ENCODE measurements at places on chromosomes 1 and 21. TPM values are rescaled to one million over a fixed set of nuclear protein-coding genes. Genes with fewer than 3 reads are reported as not detected.

SLC16A4 gene
- 16.4 TPM for total RNA-seq

PTPRU gene
- total RNA-seq, result 25.5 TPM

AK5 gene
- 17.6 TPM for total RNA-seq

TAS1R1 gene
- total RNA-seq, result not detected

SLAMF7 gene
- total RNA-seq, result not detected

CADM3 gene
- total RNA-seq, result 186 TPM

TMEM200B gene
- 12.5 TPM for total RNA-seq

DEPDC1 gene
- total RNA-seq, result 0.81 TPM

ASTN1 gene
- 0.15 TPM for total RNA-seq

GJB4 gene
- not detected for total RNA-seq

RPE65 gene
- total RNA-seq, result not detected

FCER1G gene
- not detected for total RNA-seq

XCL2 gene
- not detected for total RNA-seq
